ENCODE measurements at places on chromosomes 3 and 15. TPM values are rescaled to one million over a fixed set of nuclear protein-coding genes. Genes with fewer than 3 reads are reported as not detected.

The FAM174B gene
- 66.0 TPM for total RNA-seq

The PPIP5K1 gene
- 14.9 TPM for total RNA-seq

The IL5RA gene
- not detected for total RNA-seq

The CIP2A gene
- 30.3 TPM for total RNA-seq

The LHFPL4 gene
- total RNA-seq, result 6.7 TPM

The EPHA6 gene
- 12.8 TPM for total RNA-seq

The DUOX1 gene
- 1.2 TPM for total RNA-seq

The TLR9 gene
- total RNA-seq, result not detected

The GLT8D1 gene
- 54.4 TPM for total RNA-seq
